Endodermal cell (in vitro differentiated cells): ENCODE measurements at places on chromosomes 7 and 10.

DNA sequence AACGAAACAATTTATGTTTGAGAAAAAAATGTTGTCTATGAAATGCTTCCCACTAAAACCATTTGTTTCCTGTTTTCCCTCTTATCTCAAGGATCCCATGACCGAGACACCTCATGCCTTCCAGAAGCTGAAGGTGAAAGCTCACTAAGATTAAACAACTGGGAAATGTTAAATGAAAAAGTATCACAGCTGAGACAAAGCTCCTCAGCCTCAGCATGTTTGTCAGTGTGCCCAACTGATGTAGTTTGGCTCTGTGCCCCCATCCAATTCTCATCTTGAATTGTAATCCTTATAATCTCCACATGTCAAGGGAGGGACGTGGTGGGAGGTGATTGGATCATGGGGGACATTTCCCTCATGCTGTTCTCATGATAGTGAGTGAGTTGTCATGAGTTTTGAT, 327.3 kb downstream of the HTR7 start:
- no peak for DNase-seq

GRCh38 chr7:77831481-77831880, 32.9 kb downstream of the PHTF2 start:
- no peak for DNase-seq

DNA sequence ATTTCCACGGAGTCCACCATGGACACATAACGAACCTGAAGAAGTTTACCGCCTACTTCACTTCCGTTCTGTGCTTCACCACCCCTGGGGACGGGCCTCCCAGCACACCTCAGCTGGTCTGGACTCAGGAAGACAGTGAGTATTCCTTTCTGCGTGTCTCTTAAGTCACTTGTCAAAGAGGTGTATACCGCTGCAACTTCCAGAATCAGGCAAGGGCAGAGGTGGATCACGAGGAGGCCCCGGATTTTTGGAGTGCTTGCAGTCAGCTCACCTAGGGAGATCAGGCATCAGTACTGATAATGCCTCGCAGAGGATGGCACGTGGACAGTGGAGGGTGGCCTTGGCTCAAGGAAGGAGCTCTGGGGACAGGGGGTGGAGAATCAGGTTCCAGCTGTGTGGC, 630.4 kb upstream of the FOXK1 start:
- no peak for DNase-seq

GRCh38 chr7:1104516-1105179, 16.7 kb downstream of the GPER1 start:
- DNase-seq = no peak

GRCh38 chr7:12768948-12769347, 81.5 kb downstream of the ARL4A start:
- no peak for DNase-seq

GRCh38 chr10:74917481-74918077, 91.2 kb downstream of the KAT6B start:
- no peak for DNase-seq

DNA sequence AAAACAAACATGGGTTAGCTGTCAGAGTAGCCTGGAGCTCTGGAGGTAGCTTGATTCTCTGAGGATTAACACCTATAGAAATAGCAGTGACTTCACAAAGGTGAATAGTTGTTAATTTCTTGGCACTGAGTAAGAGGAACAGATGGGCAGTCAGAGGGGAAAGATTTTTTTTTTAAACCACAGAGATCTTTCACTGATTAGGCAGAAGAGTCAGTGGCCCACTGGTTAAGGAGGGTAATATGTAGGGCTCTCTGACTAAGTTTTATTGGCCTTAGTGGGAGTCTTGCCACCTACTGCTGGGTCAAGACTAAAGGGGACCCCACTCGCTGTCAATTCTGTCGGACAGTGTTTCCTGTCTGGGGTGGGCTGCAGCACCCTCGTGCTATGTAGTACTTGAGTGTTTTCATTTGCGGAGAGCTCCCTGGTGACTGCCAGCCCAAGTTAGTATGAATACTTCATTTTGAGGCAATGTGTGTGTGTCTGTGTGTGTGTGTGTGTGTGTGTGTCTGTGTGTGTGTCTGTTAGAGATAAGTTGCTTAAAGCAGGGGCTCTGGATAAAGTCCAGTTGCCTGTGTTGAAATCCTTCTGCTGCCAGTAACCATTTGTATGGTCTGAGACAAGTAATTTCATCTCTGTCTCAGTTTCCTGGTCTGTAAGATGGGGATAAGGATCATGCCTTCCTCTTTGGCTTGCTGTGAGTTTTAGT, 145.2 kb downstream of the ARID5B start:
- DNase-seq = no peak

- peak; percentile 11 for DNase-seq
These were observed 210.3 kb downstream of the DNAJB6 start for GRCh38 chr7:157547102-157547501.

DNA sequence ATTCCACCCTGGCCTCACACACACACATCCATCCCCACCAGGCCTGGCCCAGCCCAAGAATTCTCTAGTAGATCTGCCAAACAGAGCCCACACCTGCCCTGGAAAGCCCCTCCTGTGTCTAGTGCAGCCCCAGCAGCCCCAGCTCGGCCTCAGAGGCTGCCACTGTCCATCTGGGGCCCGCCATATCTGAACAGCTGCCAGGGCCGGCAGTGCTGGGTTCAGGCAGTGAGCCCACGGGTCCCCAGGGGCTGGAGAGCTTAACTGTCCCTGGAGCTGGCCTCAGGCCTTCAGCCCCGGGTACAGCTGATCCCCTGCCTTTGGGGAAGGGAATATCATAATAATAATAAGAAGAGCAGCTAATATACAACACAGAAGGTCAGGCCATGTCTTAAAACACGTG, 574 bp downstream of the MYL10 start:
- DNase-seq = no peak

- no peak for DNase-seq
These were observed 24.4 kb downstream of the CACNA2D1 start for GRCh38 chr7:82419200-82419599.

DNA sequence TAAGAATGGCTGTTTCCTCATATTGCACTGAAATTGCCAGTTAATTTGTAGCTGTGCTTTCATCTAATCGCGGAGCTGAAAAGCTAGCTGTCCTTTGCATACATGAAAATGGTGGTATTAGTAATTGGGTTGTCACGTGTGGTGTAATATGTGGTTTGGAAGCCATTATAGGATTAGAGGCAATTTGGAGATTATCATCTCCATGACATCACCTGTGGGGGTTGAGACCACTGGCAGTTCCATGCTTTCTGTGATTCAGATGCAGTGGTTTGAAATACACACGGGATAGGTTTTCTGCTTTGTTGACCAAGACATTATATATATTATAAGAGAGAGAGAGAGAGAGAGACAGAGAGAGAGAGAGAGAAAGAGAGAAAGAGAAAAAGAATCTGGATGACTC, 180.8 kb downstream of the RAB11FIP2 start:
- DNase-seq = no peak

GRCh38 chr10:123367195-123367594, 213.0 kb downstream of the BUB3 start:
- DNase-seq = no peak

GRCh38 chr10:83076443-83076842, 1062.9 kb upstream of the GHITM start:
- DNase-seq = no peak

DNA sequence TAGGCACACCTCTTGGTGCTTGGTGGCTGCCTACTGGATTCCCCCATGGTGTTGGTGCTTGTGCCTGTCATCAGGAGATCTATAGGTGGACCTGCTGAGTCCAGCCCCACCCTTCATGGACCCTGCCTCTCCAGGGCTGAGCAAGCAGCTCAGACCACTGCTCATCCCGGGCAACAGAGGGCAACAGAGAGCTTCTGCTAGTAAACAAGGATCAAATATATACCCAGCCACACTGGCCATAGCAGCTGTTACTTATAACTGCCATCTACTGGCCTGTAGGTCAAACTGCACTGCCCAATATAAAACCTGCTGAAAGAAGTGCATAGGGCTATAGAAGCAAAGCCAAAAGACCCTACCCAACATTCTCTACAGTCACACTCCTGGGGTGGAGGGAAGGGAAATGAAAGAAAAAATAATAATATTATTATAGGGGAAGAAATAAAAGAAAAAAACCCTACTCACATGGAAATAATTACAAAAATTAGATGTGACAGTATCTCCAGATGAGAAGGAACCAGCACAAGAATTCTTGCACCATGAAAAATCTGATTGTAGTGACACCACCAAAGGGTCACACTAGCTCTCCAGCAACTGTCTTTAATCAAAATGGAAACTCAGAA, 54.9 kb upstream of the ZNF800 start:
- DNase-seq = peak; percentile 88
